T-helper 2 cell (primary cell): ENCODE measurements at places on chromosomes 5 and 9.

GRCh38 chr5:82523633-82524032 is 245.5 kb upstream of the RPS23 start:
- no peak for DNase-seq

DNA sequence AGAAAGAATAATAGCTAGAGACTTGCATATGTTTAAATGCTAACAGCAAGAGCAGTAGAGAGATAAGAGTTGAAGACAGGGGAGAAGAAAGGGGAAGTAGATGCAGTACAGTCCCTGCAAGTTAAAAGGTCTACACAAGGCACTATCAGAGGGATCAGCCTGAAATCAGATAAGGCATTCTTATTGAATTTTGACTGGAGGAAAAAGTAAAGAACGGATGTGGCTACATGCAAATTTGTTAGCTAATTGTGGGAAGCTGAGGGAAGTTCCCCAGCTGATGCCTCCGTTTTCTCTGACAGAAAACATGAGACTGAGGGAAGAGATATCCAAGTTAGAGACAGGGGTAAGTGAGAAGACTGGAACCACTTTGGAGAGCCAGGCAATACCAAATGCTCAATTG is 12.9 kb upstream of the RHOBTB3 start:
- DNase-seq = peak; percentile 84

- DNase-seq = no peak
These were observed 60.7 kb upstream of the ANGPTL2 start for GRCh38 chr9:127182901-127183746.

DNA sequence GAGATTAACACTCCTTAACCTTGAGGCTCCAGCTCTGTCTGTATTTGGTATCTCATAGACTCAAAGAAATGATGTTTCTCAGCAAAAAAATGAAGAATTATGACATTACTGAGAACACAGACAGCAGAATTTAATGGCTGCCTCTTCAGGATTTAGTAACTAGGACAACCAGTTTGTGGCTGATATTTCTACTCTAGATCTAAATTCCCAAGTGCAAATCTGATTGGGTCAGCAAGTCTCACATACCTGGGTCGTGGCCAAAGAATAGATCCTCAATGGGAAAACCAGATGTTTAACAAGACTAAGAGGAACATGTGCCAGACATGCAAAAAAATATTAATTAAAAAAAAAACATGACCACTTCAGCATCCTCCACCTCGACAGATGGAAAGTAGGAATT is 608.9 kb downstream of the DTWD2 start:
- DNase-seq = no peak

DNA sequence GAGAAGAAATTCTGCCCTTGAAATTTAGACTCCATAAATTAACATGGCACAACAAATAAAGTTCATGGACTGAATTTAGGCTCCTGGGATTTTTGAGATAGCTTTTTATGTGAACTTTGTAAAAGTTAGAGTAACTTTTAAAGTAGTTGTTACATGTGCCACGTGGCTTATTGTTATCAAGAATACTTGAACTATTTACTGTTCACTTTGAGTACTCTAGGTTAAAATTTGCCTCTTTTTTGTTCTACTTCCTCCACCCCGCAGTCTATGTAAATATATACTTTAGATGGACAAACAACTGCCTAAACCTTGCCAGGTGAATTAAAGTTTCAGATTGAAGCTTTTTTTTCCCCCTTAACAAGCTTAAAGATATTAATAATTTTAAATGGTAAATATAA is 457.9 kb downstream of the RAB3C start:
- no peak for DNase-seq

DNA sequence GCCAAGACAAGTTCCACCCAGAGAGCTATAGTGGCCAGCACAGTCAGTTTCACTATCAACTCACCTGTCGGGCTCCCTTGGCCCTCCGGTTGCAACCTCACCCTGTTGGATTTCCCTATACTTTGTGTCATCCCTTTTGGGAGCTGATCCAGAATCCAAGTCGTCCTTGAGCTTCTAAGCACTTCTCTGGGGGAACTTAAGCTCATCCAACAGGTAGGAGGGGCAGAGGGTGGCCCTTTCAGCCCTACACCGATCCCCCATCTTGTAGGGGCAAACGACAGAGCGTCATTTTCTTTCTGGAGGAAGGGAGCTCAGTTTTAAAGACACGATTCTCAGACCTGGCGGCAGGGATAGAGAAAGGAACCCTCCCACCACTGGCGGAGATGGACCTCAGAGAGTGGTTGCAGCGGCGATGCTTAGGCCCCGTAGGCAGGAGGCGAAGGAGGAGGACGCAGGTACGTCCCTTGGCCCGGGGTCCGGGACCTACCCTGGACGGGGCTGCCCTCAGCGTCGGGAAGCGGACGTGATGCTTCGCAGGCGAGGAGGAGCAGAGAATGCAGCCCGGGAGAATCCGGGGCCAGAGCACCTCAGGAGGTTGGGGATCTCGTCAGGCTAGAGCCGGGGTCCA is 519 bp downstream of the ZER1 start:
- DNase-seq = peak; percentile 37

- DNase-seq = no peak
These were observed 298.3 kb downstream of the CSNK1G3 start for GRCh38 chr5:123810253-123810652.
